ENCODE measurements at places on chromosomes 5 and 9.

DNA sequence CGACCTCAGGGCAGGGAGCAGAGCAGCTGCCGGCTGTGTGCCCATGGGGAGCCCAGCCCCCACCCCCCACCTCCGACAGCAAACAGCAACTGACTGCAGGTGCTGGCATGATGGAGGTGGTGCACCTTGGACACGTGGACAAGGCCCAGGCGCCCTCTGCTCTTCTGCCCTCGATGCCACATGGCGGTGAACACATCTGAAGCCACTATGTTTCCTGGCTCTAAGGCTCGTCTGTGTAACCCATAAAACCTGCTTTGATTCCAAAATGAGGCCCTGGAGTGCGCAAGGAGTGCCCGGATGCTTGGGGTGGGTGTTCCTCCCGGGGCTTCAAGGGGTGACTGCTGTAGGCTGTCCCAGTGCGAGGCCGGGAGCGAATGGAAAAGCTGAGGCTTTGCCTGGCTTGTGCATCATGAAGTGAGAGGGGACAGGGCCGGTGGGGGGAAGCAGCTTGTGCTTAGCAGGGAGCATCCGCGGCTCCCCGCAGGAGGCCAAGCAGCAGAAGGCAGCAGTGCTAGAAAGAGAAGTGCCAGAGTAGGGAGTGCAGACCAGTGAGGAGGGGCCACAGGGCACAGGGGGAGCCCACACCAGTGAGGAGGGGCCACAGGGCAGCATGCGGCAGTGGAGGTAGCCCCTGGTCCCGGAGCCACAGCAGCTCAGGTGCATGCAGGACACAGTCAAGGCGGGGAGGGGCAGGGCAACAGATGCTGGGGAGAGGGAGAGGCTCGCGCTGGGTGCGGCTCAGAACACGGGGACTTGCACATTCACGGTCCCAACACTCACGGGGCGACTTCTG lies 30.0 kb downstream of the NKD2 start:
- peak; percentile 57 for DNase-seq

GRCh38 chr5:20434786-20435185 lies 446.8 kb upstream of the CDH18 start:
- no peak for DNase-seq

DNA sequence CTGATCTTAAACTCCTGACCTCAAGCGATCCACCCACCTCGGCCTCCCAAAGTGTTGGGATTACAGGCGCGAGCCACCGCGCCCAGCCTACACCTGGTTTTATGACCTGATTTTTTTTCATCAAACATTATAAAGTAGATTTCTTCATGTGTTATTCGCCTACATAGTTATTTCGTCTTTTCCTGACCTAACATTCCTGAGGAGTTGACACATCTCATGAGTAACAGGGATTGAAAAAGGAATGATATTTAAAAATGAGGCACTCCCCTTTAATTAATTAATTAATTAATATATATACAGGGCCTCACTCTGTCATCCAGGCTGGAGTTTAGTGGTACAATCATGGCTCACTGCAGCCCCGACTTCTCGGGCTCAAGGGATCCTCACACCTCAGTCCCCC lies 20.2 kb upstream of the MTMR12 start:
- DNase-seq, result no peak

DNA sequence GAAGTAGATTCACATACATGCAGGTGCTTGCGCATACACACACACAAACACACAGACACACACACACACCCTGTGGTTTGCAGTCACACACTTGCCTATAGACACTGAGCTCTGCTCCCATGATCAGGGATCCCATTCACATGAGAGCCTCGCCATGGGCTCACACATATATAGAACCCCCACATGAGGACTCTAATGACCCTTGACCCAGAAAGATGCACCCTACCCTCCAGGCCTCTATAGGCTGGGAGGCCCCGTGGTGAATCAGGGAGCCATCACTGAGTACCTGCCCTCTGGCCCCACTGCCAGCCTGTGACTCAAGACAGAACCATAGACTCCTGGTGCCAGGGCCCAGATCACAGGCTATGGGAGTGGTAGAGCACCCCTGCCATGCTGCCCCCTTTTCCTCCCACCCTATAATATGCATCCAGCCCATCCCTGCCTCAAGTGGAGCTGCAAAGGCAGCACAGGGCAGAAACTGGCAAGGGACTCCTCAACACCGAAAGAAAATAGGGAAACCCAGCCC lies 3.3 kb upstream of the AQP3 start:
- DNase-seq, result no peak

DNA sequence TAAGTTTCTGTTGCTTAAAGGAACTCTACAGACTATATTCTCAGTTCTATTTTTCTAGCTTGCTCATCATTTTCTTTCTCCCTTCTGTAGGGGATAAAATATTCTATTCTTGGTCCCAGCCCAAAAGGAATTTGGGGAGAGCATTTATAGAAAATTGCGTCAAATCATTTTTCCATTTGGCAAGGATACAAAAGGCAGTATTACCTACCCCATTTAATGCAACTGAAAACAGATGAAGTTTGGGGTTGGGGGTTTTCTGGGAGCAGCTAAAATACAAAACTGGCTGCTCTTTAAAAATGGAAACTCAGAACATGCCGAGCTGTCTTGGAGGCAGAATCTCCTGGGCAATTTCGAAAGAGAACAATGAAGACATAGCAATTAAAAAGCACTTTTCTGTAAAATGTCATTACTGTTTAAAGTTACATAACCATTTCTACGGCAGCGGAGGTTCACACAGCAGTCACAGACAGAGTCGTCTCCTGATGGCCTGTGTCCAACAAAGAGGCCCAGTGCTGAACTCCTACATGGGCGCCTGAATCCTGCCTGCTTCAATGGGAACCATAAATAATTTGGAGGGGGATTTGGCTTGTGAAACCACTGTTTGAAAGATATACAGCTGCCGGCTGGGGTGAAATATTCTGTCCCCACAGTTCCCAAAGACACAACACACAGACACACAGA lies 152.4 kb downstream of the BRINP1 start:
- peak; percentile 58 for DNase-seq

DNA sequence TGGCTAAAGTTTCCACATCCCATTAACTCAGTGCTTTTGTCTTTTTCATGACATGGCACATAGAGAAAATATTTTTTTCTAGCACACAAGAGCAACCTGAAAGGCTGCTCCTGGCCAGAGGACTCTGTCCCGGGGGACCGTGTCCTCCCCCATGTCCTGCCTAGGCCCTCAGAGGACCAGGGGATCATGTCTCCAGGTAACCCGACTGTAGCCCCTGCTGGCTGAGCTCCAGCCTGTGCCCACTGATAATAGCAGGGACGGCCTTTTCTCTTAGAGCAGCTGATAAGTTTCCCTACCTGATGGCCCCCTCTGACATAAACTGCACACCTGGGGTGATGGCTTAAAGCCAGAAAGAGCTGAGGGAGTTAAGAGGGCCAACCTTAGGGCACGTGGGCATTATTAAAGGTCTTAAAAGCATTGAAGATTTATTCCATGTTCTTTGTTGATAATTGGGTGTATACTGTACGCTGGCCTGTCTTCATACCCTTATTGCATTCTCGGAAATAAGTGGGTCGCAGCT lies 5.9 kb downstream of the HDHD3 start:
- no peak for DNase-seq

DNA sequence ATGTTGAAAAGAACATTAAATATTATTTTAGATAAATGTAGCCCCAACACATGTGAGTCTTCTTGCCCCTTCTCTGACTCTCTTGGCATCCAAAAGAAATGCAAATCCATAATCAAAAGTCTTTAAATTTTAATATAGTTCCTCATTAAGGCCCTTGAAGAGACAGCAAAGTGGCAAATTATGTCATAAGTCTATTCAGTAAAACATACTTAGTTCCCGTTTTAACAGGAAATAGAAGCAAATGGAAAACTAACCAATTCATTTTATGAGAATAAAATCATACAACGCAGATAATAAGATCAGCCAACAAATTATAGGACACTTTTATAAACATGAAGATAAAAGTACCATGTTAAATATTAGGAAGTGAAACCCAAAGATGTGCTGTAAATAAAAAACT lies 20.1 kb upstream of the IFNB1 start:
- DNase-seq, result no peak
